ENCODE measurements at places on chromosomes 11 and 22. TPM values are rescaled to one million over a fixed set of nuclear protein-coding genes. Genes with fewer than 3 reads are reported as not detected.

Gene C1QTNF5
- not detected for polyA plus RNA-seq

Gene OR51E2
- polyA plus RNA-seq: not detected

Gene GUCY1A2
- polyA plus RNA-seq: not detected

Gene LAYN
- not detected for polyA plus RNA-seq

Gene BUD13
- polyA plus RNA-seq: 7.7 TPM

GRCh38 chr11:117523680-117524079 lies 196.0 kb downstream of the CEP164 start:
- H3K27ac ChIP-seq: no peak overlapping the region
- no peak for DNase-seq
- H3K4me1 ChIP-seq: no peaks in the 10 kb centered on the region
- no peaks in the 10 kb centered on the region for H3K36me3 ChIP-seq
- H3K27me3 ChIP-seq: no peaks in the 10 kb centered on the region

- peaks cover 91% of the 10 kb centered on the region for H3K4me1 ChIP-seq
- peaks cover 21% of the 10 kb centered on the region for H3K36me3 ChIP-seq
- peak; percentile 98 for DNase-seq
- no peaks in the 10 kb centered on the region for H3K27me3 ChIP-seq
- peak within 1 kb of the TSS; percentile 27 for H3K4me3 ChIP-seq
Measured at GRCh38 chr22:36860821-36861659, at the start of gene NCF4. NCF4 (plus strand) TSS chr22:36861006; CDS start chr22:36861172, 166 bp downstream.

GRCh38 chr11:34495239-34495723 lies 18.3 kb downstream of the ELF5 start:
- H3K36me3 ChIP-seq: no peaks in the 10 kb centered on the region
- H3K4me3 ChIP-seq: no peak overlapping the region
- no peak overlapping the region for H3K27ac ChIP-seq

DNA sequence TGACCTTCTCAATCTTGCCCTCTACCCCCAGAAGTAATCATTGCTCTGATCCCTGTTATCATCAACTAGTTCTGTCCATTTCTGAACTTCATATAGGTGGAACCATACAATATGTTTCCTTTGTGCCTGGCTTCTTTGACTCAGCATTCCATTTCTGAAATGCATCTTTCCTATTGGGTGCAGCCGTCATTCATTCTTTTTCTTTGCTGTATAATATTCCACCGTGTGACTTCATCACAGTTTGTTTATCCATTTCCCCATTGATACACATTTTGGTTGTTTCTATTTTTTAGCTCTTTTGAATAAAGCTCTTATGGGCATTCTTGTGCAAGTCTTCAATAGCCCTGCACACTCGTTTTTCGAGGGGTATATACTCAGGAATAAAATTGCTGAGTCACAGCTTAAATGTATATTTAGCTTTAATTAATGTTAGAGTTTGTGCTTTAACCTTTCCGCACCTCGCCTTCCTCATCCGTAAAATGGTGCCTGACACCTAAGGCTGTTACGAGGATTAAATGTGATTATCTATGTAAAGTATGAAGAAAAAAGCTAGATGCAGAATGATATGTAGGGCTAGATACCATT lies 491.6 kb downstream of the MIAT start:
- H3K27me3 ChIP-seq: no peaks in the 10 kb centered on the region
- H3K4me3 ChIP-seq: no peak overlapping the region
- no peak for DNase-seq
- no peak overlapping the region for H3K27ac ChIP-seq
- no peaks in the 10 kb centered on the region for H3K36me3 ChIP-seq

DNA sequence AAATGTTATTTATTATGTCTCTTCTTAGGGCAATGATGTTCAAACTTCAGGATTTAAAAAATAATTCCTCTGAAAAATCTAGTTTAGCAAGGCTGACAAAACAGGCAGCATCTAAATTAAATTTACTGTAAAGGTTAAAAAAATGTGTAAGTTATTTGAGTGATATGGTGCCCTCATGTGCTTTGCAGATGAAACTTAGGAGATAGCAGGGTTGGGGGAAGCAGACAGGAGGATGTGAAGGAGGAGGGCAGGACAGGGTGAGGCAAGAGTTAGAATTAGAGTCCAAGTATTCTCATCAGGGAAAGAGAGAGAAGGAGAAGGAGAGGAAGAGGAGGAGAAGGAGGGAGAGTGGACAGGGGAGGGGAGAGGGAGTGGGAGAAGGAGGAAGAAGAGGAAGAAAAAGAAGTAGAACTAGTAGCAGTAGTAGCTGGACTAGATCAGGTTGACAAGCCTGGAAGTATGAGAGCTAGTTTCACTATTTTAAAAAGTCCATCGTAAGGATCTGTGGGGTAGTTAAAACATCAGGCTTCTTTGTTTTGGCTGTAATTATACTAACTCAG lies 141.2 kb upstream of the SESN3 start:
- no peaks in the 10 kb centered on the region for H3K36me3 ChIP-seq
- H3K27ac ChIP-seq: peak overlapping the region; percentile 25

- no peaks in the 10 kb centered on the region for H3K4me1 ChIP-seq
- no peaks in the 10 kb centered on the region for H3K27me3 ChIP-seq
- H3K36me3 ChIP-seq: no peaks in the 10 kb centered on the region
- H3K4me3 ChIP-seq: no peak overlapping the region
- H3K27ac ChIP-seq: no peak overlapping the region
- no peak for DNase-seq
Measured at GRCh38 chr22:28424427-28425080, 255.1 kb downstream of the TTC28 start.

GRCh38 chr11:43410394-43410793 lies 51.7 kb downstream of the TTC17 start:
- no peak overlapping the region for H3K4me3 ChIP-seq
- H3K27me3 ChIP-seq: no peaks in the 10 kb centered on the region
- no peak overlapping the region for H3K27ac ChIP-seq
- peaks cover 98% of the 10 kb centered on the region for H3K36me3 ChIP-seq
- H3K4me1 ChIP-seq: no peaks in the 10 kb centered on the region

- no peak overlapping the region for H3K27ac ChIP-seq
- no peak for DNase-seq
- H3K4me1 ChIP-seq: peaks cover 12% of the 10 kb centered on the region
- no peak overlapping the region for H3K4me3 ChIP-seq
Measured at GRCh38 chr11:73325036-73325981, 17.2 kb downstream of the ARHGEF17 start.

- H3K4me1 ChIP-seq: peaks cover 19% of the 10 kb centered on the region
- no peak overlapping the region for H3K4me3 ChIP-seq
- no peak for DNase-seq
- no peak overlapping the region for H3K27ac ChIP-seq
- no peaks in the 10 kb centered on the region for H3K36me3 ChIP-seq
Measured at GRCh38 chr11:64713781-64714363, 9.1 kb downstream of the NRXN2 start.

DNA sequence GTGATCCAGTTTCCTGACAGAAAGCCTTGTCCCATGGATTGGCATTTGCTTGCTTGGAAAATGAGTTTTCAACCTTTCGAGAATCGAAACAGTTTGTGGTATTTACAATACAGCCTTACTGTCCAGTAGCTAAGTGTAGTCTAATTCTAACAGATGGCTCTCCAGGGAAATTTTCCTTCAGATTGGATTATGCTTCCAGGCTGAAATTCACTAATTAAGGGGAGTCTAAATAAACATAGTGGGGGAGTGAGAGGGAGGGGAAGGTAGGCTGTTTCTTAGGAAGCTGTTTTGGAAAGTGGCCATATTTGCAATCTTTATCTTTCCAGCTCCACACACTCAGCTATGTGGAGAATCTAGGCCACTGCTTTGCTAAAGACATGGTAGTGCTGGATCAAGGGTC lies 81.3 kb downstream of the SYT9 start:
- DNase-seq: no peak
- H3K27me3 ChIP-seq: no peaks in the 10 kb centered on the region
- H3K4me3 ChIP-seq: no peak overlapping the region
- H3K4me1 ChIP-seq: no peaks in the 10 kb centered on the region

DNA sequence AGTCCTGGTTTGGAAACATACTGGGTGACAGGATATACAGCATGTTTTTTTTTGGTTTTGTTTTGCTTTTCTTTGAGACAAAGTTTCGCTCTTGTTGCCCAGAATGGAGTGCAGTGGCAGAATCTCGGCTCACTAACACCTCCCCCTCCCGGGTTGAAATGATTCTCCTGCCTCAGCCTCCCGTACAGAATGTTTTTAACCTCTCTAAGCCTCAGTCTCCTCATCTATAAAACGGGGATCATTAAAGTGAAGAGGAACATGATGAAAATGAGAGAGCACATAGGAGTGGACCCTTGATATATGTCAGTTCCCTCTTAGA lies 28.1 kb upstream of the SCARF2 start:
- no peak for DNase-seq
- peaks cover 15% of the 10 kb centered on the region for H3K36me3 ChIP-seq
- peaks cover 24% of the 10 kb centered on the region for H3K4me1 ChIP-seq
- no peak overlapping the region for H3K27ac ChIP-seq
- no peak overlapping the region for H3K4me3 ChIP-seq
- H3K27me3 ChIP-seq: no peaks in the 10 kb centered on the region

- no peaks in the 10 kb centered on the region for H3K4me1 ChIP-seq
- no peak overlapping the region for H3K4me3 ChIP-seq
- H3K36me3 ChIP-seq: peaks cover 51% of the 10 kb centered on the region
Measured at GRCh38 chr11:108715239-108715638, 50.4 kb downstream of the DDX10 start.

GRCh38 chr22:45804986-45805325 lies 133.3 kb downstream of the ATXN10 start:
- peaks cover 12% of the 10 kb centered on the region for H3K36me3 ChIP-seq
- no peak for DNase-seq
- H3K4me1 ChIP-seq: no peaks in the 10 kb centered on the region

- no peak overlapping the region for H3K4me3 ChIP-seq
- H3K4me1 ChIP-seq: no peaks in the 10 kb centered on the region
- no peak overlapping the region for H3K27ac ChIP-seq
- H3K36me3 ChIP-seq: no peaks in the 10 kb centered on the region
Measured at GRCh38 chr11:121870206-121871045, 245.6 kb downstream of the BLID start.

DNA sequence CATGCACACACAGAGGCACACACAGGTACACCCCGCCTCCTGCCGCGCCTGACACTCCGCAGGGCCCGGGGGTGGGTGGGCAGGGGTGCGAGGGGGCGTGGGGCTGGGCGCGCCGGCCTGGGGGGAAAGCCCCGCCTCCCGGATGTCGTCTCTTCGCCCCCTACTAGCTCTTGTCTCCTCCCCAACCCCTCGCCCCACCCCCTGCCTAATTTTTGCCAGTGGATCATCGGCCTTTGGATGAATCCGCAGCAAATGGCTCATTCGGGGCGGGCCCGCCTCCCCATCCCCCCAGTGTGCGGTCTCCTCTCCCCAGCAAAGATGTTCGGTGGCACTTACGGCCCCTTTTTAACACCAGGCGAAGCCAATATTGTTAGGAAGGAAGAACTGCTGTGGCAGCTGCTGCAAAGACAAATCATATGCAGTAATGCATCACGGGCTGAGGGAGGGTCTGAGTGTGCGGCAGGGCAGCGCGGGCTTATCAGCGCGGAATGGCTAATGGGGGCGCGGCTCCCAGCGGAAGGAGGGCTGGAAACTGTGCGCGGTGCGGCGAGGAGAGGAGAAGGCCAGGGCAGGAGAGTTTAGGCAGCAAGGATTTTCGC lies 13.4 kb upstream of the NECTIN1 start:
- H3K27me3 ChIP-seq: peaks cover 17% of the 10 kb centered on the region
- H3K4me1 ChIP-seq: no peaks in the 10 kb centered on the region
- H3K4me3 ChIP-seq: no peak overlapping the region
- DNase-seq: no peak

DNA sequence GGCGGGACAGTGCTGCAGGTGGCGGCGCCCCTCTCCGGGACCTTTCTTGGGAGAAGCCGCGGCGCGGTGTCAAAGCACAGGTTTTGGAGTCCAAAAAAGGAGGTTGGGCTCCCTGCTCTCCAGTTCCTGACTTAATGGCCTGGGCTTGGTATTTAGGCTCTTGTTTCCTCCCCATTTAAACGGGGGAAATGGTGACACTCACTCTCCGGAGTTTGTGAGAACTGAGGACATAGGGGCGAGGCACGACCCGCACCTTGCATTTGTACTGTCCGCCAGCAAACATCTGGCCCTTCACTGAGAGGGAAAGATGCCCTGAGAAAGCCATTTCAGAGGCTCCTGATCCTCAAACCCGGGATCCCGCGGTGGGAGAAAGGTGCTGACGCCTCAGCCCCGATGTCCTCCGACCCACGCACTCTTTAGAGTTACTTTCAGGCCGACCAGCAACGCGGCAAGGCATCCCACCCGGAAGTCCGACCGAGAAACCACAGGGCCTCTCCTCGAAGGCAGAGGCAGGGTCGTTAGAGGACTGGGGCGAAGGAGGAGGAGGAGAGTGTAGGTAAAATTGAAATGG lies 2.9 kb upstream of the WDR74 start:
- H3K36me3 ChIP-seq: no peaks in the 10 kb centered on the region
- H3K4me1 ChIP-seq: peaks cover 29% of the 10 kb centered on the region
- peak overlapping the region; percentile 97 for H3K27ac ChIP-seq
- H3K4me3 ChIP-seq: peak overlapping the region; percentile 93
- no peak for DNase-seq
- H3K27me3 ChIP-seq: no peaks in the 10 kb centered on the region

- H3K36me3 ChIP-seq: no peaks in the 10 kb centered on the region
- peak overlapping the region; percentile 54 for H3K27ac ChIP-seq
- H3K4me3 ChIP-seq: no peak overlapping the region
- no peaks in the 10 kb centered on the region for H3K27me3 ChIP-seq
Measured at GRCh38 chr11:73158356-73159051, 16.4 kb upstream of the FCHSD2 start.

DNA sequence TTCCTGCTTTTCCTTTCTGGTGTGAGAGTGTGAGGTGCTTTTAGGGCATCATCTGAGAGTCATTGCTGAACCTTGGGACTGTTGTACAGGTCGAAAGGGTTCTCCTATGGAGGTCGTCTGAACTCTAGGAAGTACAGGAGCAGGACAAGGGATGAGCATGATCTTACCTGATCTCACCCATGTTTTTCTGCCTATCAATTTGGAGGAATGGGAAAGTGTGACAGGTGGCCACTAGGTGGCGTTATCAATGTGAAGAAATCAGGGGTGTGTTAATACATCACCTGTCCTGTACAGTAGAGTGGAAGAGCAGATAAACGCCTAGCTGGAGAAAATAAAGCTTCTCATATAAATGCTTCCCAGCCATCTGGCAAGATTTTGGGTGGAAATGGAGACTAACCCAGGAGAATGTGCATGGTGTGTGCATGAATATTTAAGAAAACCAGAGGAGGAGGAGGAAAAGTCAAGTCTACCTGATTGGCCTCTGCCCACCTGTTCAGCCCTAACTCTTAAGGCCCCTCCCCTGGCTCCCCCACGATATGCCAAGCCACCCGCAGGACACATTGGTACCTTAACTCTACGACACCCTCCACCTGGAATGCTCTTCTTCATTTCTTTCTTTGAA lies 72.0 kb upstream of the NARS2 start:
- H3K36me3 ChIP-seq: no peaks in the 10 kb centered on the region
- H3K27me3 ChIP-seq: no peaks in the 10 kb centered on the region
- DNase-seq: peak; percentile 29
- H3K27ac ChIP-seq: no peak overlapping the region
- no peaks in the 10 kb centered on the region for H3K4me1 ChIP-seq

GRCh38 chr22:23278883-23279675 lies 98.8 kb downstream of the BCR start:
- H3K4me3 ChIP-seq: no peak overlapping the region
- DNase-seq: no peak
- no peaks in the 10 kb centered on the region for H3K27me3 ChIP-seq
- peaks cover 90% of the 10 kb centered on the region for H3K36me3 ChIP-seq

Measured in CD14-positive monocyte (primary cell).